NCI-H1930 (cell line): ENCODE measurements at places on chromosomes 16 and 17.

DNA sequence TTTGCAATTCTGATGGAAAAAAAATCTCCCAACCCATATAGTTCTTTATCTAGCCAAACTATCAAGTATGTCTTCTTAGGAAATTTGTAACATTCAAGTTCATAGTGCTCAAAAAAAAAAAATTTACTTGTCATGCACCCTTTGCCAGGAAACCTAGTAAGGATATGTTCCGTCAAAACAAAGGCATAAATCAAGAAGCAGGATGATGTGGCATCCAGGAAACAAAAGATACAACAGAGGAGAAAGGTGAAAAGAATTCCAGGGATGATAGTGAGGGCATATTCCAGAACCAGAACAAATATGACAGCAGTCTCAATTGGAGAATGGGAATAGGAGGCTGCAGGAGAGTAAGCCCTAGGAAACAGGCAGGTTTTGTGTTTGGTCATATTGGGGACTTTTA lies 104.6 kb downstream of the SPAG9 start:
- no peak for DNase-seq

DNA sequence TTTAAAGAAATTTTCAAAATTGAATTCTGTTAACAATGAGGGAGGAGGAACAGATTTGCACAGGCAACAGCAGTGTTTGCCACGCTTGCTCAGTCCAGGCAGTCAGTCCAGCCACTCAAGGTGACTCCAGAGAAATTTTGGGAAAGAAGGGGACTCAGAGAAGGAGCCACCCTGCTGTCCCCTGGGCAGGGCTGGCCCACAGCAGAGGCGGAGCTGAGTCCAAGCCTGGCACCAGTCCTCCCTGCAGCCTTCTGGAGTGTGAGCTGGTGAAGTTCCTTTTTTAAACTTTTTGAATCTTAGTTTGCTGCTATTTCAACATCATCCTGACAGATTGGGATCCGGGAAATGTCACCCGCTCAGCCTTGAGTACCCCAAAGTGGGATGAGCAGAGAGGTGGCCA lies 14.5 kb upstream of the SLC47A2 start:
- no peak for DNase-seq

DNA sequence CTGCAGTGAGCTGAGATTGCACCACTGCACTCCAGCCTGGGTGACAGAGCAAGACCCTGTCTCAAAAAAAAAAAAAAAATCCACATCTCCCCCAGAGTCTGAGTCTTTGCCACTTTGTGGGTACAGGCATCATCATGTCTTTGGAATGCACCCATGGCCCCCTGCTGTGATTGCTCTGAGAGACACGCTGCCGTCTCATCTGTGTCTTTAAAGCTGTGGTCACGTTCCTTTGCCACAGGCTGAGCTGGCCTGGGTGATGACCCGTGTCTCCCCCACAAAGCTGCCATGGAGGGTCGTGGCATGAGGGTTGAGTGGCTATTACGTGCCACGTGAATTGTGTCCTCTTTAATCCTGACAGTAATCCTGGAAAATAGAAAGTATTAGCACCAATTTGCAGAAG lies 20.2 kb downstream of the CRISPLD2 start:
- no peak for DNase-seq

DNA sequence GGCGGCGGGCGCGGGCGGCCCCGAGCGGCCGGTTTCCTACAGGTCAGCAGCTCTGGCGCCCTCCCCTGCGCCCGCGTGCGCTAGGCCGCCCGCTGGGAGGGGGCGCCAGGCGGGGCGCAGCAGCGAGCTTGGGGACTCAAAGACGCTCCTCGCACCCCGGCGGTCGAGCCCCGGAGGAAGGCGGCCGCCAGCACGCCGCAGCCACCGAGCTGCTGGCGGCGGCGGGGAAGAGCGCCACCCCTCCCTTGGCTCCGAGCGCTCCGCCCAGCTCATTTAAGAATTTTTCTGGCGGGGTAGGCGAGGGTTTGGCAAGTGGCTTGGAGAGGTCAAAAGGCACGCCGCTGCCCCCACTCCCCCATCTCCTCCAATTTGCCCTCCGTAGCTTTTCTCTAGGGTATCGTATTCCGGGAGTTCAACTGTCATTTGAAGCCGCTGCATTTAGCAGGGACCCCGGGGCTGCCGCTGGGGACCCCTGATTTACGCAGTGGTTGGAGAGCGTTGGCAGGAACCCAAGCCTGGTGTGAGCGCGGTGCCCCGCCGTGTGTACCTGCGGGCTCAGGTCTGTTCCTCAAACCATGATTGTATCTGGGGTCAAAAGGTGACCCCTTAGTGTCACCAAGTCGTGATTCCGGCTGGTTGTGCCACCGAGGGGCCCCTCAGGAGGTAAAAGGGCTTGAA lies 59.5 kb upstream of the GSE1 start:
- DNase-seq, result peak; percentile 51

- no peak for DNase-seq
These were observed 154.0 kb upstream of the NOL11 start for GRCh38 chr17:67563692-67564228.
